ENCODE measurements at places on chromosomes 1 and 21. TPM values are rescaled to one million over a fixed set of nuclear protein-coding genes. Genes with fewer than 3 reads are reported as not detected.

The FCRL2 gene
- not detected for total RNA-seq

The SPEN gene
- total RNA-seq: 40.1 TPM

The MMEL1 gene
- total RNA-seq: 0.31 TPM

GRCh38 chr1:224739997-224740684, 124.0 kb downstream of the CNIH3 start:
- no peak for DNase-seq

DNA sequence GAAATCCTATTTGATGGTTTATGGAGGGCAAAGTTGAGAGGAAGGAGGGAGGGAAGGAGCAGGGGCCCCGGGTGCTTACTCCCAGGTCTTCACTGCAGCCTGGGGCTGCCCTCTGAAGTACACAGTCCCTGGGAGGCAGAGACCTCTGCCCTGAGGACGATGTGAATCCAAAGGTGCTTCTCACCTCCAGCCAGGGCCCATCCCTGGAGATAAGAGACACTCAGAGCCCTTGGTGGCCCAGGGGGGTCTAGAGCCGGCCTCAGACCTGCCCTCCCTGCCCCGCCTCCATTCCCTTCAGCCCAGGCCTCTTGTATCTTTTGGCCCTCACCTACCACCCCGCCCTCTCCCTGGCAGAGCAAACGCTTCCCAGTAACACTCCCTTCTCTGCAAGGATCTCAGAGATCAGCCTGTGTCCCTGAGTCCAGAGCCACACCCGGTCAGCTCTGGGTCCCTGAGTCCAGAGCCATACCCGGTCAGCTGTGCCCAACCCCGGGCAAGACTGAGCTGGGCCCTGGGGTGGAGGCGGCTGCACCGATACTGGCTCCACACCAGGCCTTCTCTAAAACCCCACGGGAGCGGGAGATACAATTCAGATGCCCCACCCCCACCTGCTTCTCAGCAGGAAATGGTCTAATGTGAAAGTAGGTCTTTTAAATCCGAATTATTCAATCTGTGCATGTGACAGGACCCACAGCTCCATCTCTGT, 3.6 kb upstream of the GNB1 start:
- peak; percentile 2 for DNase-seq

DNA sequence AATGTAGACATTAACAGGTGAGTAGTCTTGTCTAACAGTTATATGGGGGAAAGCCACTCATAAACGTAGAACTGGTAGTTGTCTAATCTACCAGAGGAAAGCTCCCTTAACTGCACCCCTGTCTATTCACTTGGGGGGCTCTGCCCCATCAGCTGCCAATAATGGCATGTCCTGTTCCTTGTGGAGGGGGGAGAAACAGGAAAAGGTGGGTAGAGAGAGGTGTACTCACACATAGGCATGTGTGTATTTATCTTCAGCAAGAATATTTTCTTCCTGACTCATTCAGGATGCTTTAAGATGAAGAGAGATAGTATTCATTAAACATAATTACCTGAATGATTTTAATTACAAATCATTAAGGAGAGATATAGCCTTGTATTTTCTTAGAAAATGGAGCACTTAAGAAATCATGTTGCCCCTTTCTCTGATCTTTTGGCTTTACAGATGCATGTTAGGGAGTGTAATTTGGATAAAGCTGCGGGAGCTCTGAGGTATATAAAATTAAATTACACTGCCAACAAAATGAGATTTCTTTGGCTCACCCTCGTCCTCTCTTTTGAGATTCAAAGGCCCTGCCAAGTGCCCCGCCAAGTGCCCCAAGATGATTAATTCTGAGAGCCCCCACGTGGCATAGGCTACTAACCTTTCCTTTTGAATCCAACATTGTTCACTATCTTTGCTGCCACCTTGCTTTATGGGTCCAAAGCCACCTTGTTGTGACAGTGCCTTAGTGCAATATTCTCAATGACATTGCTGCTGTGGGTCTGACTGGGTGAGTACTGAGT, 286.3 kb upstream of the LYPLAL1 start:
- DNase-seq: no peak

- DNase-seq: no peak
Measured at GRCh38 chr1:29644812-29645211, 408.5 kb downstream of the PTPRU start.

- no peak for DNase-seq
Measured at GRCh38 chr1:2021550-2021949, 2.4 kb downstream of the GABRD start.

GRCh38 chr1:8349961-8350360, 32.0 kb downstream of the SLC45A1 start:
- DNase-seq: no peak

Measured in neural progenitor cell (in vitro differentiated cells).